ENCODE measurements at places on chromosomes 16 and 17. TPM values are rescaled to one million over a fixed set of nuclear protein-coding genes. Genes with fewer than 3 reads are reported as not detected.

PABPN1L gene
- total RNA-seq = not detected

MYLK3 gene
- under 0.01 TPM for total RNA-seq

CDH13 gene
- total RNA-seq = 17.6 TPM

CTRL gene
- 0.71 TPM for total RNA-seq

CFAP119 gene
- total RNA-seq = 0.82 TPM

GPR179 gene
- total RNA-seq = under 0.01 TPM

TTYH2 gene
- 5.9 TPM for total RNA-seq

DBNDD1 gene
- total RNA-seq = 2.0 TPM

ZNF646 gene
- 9.3 TPM for total RNA-seq

RCVRN gene
- 1.2 TPM for total RNA-seq

MYH13 gene
- not detected for total RNA-seq

USP10 gene
- 60.0 TPM for total RNA-seq

NHLRC4 gene
- total RNA-seq = 1.8 TPM

MCRIP1 gene
- total RNA-seq = 116 TPM

KRTAP9-6 gene
- total RNA-seq = not detected

C16orf86 gene
- 19.1 TPM for total RNA-seq

CPHXL gene
- total RNA-seq = not detected

Measured in sigmoid colon (tissue), 7 donors.